ENCODE measurements at places on chromosomes 16 and 17. TPM values are rescaled to one million over a fixed set of nuclear protein-coding genes. Genes with fewer than 3 reads are reported as not detected.
A peak's percentile ranks its signal among the peaks of the same experiment; 100 is the strongest.

The UNC13D gene
- 249 TPM for total RNA-seq

The TMEM256 gene
- 61.8 TPM for total RNA-seq

The LGALS9C gene
- 2.6 TPM for total RNA-seq

The HAGHL gene
- 8.4 TPM for total RNA-seq

The NUDT7 gene
- total RNA-seq, result 3.0 TPM

The PDILT gene
- not detected for total RNA-seq

The ITGB4 gene
- total RNA-seq, result 0.89 TPM

The RGS9 gene
- 5.7 TPM for total RNA-seq

The MMD gene
- 41.3 TPM for total RNA-seq

The SCGB1C2 gene
- total RNA-seq, result not detected

The ST6GALNAC2 gene
- not detected for total RNA-seq

The PGS1 gene
- total RNA-seq, result 51.0 TPM

The HEATR3 gene
- total RNA-seq, result 31.7 TPM

The RAC3 gene
- total RNA-seq, result 12.9 TPM

The TEKT1 gene
- not detected for total RNA-seq

GRCh38 chr17:35931794-35932425 is 1.3 kb upstream of the RDM1 start:
- no peak for DNase-seq
- H3K4me3 ChIP-seq, result no peak overlapping the region
- peaks cover 19% of the 10 kb centered on the region for H3K36me3 ChIP-seq
- no peak overlapping the region for H3K27ac ChIP-seq
- peaks cover 33% of the 10 kb centered on the region for H3K4me1 ChIP-seq

GRCh38 chr17:74201250-74201649 is 2.2 kb upstream of the RPL38 start:
- DNase-seq, result no peak
- peaks cover 32% of the 10 kb centered on the region for H3K4me1 ChIP-seq
- H3K36me3 ChIP-seq, result peaks cover 24% of the 10 kb centered on the region
- no peak overlapping the region for H3K27ac ChIP-seq

GRCh38 chr16:87611456-87611855 is 9.1 kb downstream of the JPH3 start:
- H3K27me3 ChIP-seq, result peaks cover 5% of the 10 kb centered on the region
- no peak overlapping the region for H3K27ac ChIP-seq
- no peak for DNase-seq
- H3K4me1 ChIP-seq, result no peaks in the 10 kb centered on the region
- H3K4me3 ChIP-seq, result no peak overlapping the region

- no peaks in the 10 kb centered on the region for H3K36me3 ChIP-seq
- peaks cover 17% of the 10 kb centered on the region for H3K27me3 ChIP-seq
- H3K27ac ChIP-seq, result no peak overlapping the region
- H3K4me1 ChIP-seq, result no peaks in the 10 kb centered on the region
- no peak for DNase-seq
- H3K4me3 ChIP-seq, result no peak overlapping the region
Observed at GRCh38 chr16:26768385-26769010, 298.2 kb upstream of the C16orf82 start.

DNA sequence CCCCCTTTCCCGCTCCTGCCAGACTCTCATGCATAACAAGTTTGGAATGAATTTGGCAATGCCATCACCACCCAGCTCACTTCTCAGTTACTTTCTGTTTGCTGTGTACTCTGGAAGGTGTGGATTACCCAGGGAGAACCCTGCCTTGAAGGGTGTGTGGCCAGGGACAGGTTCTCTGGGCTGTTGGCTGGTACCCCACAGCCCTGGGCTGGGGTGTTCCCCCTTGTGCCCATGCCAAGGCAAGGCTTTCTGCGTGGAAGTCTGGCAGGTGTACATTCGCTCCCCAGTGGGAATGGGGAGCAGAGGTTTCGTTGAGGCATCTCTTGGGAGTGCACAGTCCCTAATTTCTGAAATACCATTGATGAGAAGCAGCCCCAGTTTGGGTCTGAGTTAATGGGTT is 187.7 kb downstream of the CCDC182 start:
- H3K36me3 ChIP-seq, result peaks cover 2% of the 10 kb centered on the region
- H3K4me1 ChIP-seq, result peaks cover 19% of the 10 kb centered on the region
- DNase-seq, result no peak
- no peaks in the 10 kb centered on the region for H3K27me3 ChIP-seq

- peaks cover 27% of the 10 kb centered on the region for H3K36me3 ChIP-seq
- H3K4me3 ChIP-seq, result peak overlapping the region; percentile 95
- DNase-seq, result no peak
- peaks cover 6% of the 10 kb centered on the region for H3K27me3 ChIP-seq
- H3K27ac ChIP-seq, result peak overlapping the region; percentile 97
- peaks cover 30% of the 10 kb centered on the region for H3K4me1 ChIP-seq
Observed at GRCh38 chr17:30477774-30478115, 537 bp downstream of the GOSR1 start.

GRCh38 chr17:75152922-75153779 is 1.2 kb downstream of the JPT1 start:
- peaks cover 44% of the 10 kb centered on the region for H3K4me1 ChIP-seq
- H3K27ac ChIP-seq, result peak overlapping the region; percentile 92
- no peaks in the 10 kb centered on the region for H3K27me3 ChIP-seq

- no peaks in the 10 kb centered on the region for H3K36me3 ChIP-seq
- peaks cover 14% of the 10 kb centered on the region for H3K4me1 ChIP-seq
- no peak overlapping the region for H3K27ac ChIP-seq
- H3K4me3 ChIP-seq, result no peak overlapping the region
Observed at GRCh38 chr17:76973040-76973439, 104.8 kb downstream of the MGAT5B start.

DNA sequence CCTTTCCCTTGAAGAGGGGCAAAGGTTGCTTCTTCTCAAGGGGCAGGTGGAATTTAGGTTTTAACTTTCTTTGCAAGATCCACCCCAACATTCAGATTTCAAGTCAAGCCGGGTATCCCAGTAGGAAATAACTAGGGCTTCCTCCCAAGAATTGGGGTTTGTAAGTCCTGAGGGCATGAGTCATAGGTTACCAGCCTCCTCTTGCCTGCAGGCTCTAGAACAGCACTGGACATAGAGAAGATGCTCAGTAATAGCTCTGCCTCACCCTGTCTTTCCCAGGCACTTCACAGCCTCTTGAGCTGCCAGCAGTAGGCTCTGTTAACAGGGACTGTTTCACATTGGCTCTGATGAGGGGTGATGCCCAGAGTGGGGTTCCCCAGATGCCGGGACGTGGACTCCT is 35.8 kb upstream of the ZFP90 start:
- DNase-seq, result no peak
- no peak overlapping the region for H3K4me3 ChIP-seq
- H3K4me1 ChIP-seq, result peaks cover 4% of the 10 kb centered on the region
- H3K27me3 ChIP-seq, result peaks cover 13% of the 10 kb centered on the region
- no peaks in the 10 kb centered on the region for H3K36me3 ChIP-seq

- H3K36me3 ChIP-seq, result peaks cover 47% of the 10 kb centered on the region
- H3K4me1 ChIP-seq, result no peaks in the 10 kb centered on the region
- no peaks in the 10 kb centered on the region for H3K27me3 ChIP-seq
- H3K4me3 ChIP-seq, result no peak overlapping the region
Observed at GRCh38 chr17:5373112-5373511, 46.4 kb downstream of the NUP88 start.

DNA sequence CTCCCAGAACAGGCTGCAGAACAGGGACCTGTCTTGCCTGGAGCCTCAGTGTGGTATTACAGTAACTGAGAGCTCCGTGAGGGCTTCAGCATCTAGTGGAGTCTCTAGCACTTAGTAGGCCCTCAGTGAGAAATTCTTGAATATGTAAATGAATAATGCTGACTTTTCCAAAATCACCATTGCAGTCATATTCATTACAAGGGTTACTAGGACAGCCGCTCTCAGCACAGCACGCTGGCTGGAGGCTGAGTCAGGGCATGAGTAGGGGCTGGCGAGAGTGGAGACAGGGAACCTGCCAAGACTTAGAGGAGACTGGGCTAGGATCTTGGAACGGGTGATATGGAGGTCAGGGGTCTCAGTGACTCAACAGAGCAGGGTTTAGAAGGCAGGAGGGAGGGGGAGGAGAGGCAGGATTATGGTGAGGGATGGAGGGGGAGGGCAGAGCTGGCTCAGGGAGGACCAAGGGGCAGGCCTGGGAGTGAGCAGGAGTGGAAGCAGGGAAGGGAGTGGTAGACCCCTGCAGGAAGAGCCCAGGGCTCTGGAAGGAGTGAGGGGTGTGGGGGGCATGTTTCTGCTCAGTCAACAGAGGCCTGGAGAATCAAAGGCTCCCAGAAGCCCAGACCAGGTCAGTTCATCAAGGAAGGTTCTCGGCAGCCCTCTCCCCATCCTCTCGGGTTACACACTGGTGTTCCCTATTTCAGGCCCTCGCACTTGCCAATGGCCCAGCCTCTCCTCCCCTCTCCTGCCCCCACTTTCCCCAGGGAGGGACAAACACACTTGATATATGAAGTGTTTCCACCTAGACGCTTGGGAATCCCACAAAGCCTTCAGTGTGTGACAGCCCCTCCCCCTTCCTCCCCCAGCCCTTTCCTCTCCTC is 42.3 kb downstream of the FZD2 start:
- no peaks in the 10 kb centered on the region for H3K36me3 ChIP-seq
- no peak overlapping the region for H3K27ac ChIP-seq
- no peak overlapping the region for H3K4me3 ChIP-seq
- peaks cover 3% of the 10 kb centered on the region for H3K27me3 ChIP-seq

DNA sequence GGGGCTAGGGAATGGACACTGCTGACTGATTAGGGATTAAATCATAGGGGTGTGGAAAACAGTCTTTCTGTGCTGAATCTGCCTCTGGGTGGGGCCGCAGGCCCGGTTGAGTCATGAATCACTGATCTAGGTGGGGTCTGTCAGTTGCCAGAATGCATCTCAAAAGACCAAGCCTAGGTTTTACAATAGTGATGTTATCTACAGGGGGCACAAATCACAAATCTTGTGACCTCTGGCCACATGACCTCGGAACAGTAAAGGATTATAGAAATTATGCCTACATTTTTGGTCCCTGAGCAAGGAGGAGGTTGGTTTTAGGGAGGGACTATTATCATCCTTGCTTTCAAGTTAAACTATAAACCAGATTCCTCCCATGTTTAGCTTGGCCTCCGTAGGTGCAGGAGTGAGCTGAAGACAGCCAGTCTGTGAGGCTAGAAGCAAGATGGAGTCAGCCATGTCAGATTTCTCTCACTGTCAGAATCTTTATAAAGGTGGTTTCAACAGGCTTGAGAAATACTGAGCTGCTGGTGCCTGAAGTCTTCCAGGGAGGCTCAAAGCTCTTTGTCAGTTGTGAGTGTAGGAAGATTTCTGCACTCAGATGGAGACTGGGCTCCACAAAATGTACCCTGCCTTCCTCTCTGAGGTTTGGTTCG is 12.9 kb downstream of the GNGT2 start:
- H3K27me3 ChIP-seq, result no peaks in the 10 kb centered on the region
- H3K36me3 ChIP-seq, result peaks cover 8% of the 10 kb centered on the region
- H3K4me1 ChIP-seq, result peaks cover 43% of the 10 kb centered on the region
- DNase-seq, result no peak
- no peak overlapping the region for H3K27ac ChIP-seq
- H3K4me3 ChIP-seq, result no peak overlapping the region

- peaks cover 64% of the 10 kb centered on the region for H3K36me3 ChIP-seq
- H3K4me1 ChIP-seq, result peaks cover 80% of the 10 kb centered on the region
- no peak overlapping the region for H3K27ac ChIP-seq
- no peaks in the 10 kb centered on the region for H3K27me3 ChIP-seq
Observed at GRCh38 chr16:11349599-11350276, 4.5 kb downstream of the RMI2 start.

DNA sequence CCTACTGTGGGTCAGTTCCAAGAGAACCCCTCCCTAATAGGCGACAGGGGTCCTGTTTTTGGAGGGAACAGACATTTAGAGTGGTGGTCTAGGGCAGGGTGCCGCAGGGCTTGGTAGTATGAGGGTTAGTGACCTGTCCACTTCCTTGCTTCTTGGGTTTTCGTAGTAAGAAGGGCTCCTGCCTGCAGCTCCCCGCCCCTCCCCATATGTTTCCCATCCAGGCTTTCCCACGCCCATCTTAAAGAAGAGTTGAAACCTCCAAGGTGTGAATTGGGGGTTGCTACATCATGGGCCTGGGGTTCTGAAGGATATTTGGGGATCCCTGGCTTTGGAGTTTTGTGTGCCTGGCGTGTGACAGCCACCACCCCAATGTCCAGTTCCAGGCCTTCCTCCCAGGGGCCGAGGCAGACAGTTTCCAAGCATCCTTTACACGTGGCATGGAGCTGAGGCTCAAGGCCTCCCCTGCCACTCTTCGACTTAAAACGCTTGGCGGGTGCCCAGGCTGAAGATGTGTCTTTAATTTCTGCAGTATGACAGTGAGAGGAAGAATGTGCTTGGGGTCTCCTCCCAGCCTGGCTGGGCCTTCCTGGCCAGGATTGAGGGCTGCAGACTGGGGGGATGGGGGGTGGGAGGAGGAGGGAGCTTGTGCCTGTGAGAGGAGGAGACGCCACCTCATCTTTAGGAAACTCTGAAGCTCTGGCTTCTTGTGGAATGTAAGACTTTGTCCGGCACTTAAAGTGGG is 2.3 kb upstream of the COL1A1 start:
- DNase-seq, result no peak
- H3K36me3 ChIP-seq, result no peaks in the 10 kb centered on the region
- no peak overlapping the region for H3K4me3 ChIP-seq
- no peak overlapping the region for H3K27ac ChIP-seq

- no peak overlapping the region for H3K27ac ChIP-seq
- no peak overlapping the region for H3K4me3 ChIP-seq
- no peak for DNase-seq
Observed at GRCh38 chr17:30716461-30717290, 107.8 kb downstream of the CRLF3 start.

GRCh38 chr16:89313583-89313982 is 96.1 kb downstream of the ZNF778 start:
- H3K27ac ChIP-seq, result peak overlapping the region; percentile 100
- peaks cover 90% of the 10 kb centered on the region for H3K36me3 ChIP-seq
- H3K4me3 ChIP-seq, result peak overlapping the region; percentile 76
- H3K27me3 ChIP-seq, result no peaks in the 10 kb centered on the region
- peaks cover 97% of the 10 kb centered on the region for H3K4me1 ChIP-seq
- DNase-seq, result no peak

DNA sequence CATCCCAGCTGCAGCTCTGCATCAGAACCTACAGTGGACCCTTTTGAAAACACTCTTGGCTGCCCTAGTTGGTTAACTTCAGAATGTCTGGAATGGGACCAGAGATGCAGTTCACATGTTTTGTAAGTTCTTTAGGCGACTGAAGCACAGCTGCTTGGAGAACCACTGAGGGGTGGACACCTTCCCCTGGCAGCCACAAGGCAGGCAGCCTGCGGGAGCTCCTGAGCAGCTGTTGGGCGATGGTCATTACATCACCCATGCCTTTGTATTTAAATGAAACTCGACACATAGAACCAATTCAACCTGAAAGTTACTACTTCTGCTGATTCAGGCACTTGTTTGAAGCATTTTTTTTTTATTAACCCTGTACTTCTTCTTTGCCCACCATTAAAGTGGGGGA is 151.5 kb downstream of the LGALS9B start:
- H3K27ac ChIP-seq, result no peak overlapping the region
- H3K4me1 ChIP-seq, result peaks cover 2% of the 10 kb centered on the region
- no peaks in the 10 kb centered on the region for H3K27me3 ChIP-seq
- H3K36me3 ChIP-seq, result no peaks in the 10 kb centered on the region
- DNase-seq, result no peak
- no peak overlapping the region for H3K4me3 ChIP-seq

- peaks cover 13% of the 10 kb centered on the region for H3K27me3 ChIP-seq
- H3K4me3 ChIP-seq, result no peak overlapping the region
- no peak overlapping the region for H3K27ac ChIP-seq
- H3K36me3 ChIP-seq, result no peaks in the 10 kb centered on the region
Observed at GRCh38 chr16:31243734-31244670, 15.8 kb upstream of the ITGAM start.

Data from activated CD8-positive, alpha-beta T cell treated with anti-CD3 and anti-CD28 coated beads, Interleukin-2, amount 10 ng/mL, durations not matched to agents 7 days and 5 days (primary cell).